ENCODE measurements at places on chromosomes 5 and 9.

DNA sequence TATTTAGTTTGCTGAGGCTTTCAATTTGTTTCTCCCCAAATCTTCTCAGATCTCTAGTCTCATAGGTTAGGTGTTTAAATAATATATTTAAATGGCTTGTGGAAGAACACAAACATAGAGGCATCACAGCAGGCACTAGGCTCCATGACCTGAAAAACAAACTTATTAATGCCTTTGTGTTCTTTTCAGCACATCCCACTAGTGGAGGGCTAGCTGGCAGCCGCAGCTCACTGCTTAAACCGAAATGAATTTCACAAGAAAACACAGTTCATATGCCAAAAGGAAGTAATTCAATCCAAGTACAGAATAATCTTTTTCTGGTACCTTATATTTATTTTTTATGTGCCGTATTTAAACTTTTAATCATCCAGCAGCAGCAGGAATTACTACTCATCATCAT lies 382.5 kb downstream of the PLK2 start:
- no peak for DNase-seq

- DNase-seq, result no peak
Measured at GRCh38 chr9:118883411-118883810, 485.8 kb downstream of the BRINP1 start.

DNA sequence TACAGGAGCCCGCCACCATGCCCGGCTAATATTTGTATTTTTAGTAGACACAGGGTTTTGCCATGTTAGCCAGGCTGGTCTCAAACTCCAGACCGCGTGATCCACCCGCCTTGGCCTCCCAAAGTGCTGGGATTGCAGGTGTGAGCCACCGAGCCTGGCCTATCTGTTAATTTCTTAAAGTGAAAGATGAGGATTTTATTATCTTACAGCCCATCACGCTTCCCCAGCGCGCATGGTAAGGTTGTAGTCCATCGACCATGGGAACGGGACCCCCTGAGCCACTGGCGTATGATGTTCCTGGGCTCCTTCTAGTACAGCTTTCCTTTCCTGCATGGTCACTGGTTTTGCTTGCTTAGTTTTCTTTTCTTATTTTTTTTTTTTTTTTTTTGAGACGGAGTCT lies 8.7 kb downstream of the CDHR2 start:
- DNase-seq, result no peak

DNA sequence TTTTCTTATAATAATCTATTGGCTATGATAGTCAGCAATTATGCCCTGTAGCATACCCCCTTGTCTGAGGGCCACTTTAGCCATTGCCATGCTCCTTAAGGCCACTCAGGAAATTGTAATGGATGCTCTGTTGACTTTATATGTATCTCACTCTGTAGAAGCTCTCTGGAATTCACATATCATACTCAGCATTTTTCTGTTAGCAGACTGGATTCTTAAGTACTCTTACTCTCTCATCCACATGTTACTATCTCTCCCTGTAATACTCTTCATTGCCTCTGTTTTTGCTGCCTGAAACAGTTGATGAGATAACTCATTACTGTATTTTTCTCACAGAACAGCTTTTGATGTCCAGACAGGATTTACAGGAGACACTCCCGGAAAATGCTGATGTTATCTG lies 24.2 kb downstream of the TMEM232 start:
- DNase-seq, result no peak

- DNase-seq, result no peak
Measured at GRCh38 chr5:134257176-134257575, 31.3 kb upstream of the PPP2CA start.

Measured in neural crest cell (in vitro differentiated cells).